ENCODE measurements at places on chromosomes 7 and 10.

DNA sequence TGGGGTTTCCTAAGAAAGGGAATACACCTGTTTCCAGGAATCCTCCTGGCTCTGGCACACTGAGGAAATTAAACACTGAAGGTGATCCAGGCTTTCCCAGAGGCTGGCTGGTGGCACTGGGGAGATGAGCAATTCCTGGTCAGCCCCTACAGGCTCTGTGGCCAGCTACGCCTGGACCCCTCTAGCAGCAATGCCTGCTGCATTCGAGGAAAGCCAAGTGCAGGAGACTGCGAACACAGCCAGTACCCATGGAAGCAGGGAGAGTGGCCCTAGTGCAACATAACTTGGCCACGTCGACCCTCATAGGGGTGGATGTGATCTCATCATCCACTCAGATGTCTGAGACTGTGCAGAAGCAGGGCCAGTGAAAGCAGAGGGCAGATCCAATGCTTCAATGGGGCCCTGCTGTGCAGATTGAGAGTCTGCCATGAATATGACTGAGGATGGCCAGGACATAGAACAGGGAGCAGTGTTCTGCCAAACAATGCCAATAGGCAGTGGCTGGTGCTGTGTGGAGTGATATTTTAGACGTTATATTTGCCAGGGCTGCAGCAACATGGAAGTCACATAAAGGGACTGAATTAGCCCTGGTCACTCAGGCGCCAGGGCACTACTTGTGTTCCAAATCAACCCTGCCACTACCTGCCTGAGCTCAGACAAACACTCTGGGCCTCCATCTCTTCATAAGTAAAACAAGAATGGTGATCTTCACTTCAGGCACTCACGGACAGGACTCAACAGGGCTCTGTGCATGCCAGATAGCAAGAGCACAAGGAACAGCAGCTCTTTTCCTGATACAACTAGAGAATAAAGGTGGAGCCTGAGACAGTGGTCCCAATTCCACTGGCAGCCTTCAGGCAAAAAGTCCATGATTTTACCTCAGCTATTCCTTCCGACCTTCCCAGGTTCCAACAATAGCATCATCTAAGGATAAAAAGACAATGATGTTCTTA, 2.4 kb downstream of the ZNF488 start:
- DNase-seq: no peak

- DNase-seq: no peak
Measured at GRCh38 chr7:98165827-98166667, 45.2 kb upstream of the BHLHA15 start.

GRCh38 chr10:27995311-27995710, 3.6 kb downstream of the ODAD2 start:
- DNase-seq: no peak

DNA sequence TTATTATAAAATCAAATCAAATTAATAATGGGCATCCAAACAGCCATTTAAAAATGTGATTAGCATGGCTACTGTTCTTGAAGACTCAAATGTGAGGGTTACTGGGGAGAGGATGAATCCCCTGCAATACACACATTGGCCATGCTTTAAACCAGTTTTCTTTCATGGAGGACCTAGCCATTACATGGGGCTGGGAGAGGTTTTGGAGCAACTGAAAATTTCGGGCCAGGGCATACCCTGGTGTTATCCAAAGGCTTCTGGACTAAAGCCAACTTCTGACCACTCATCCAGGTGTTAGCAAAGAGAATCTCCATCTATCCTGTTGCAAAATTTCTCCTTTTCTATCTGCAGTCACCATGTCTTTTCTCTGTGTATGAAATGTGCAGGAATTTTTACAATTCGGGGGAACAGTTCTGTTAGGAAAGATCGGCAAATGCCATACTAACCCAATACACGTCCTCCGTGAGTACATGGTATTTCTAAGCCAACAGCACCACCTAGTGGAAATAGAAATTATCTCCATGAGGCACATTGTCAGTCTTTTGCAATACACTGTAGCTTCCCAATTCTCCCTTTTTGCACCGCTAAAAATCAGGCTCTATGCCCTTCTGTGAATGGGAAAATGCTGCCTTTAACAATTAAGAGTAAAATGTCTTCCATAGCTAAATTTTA, 47.0 kb upstream of the ZNF107 start:
- DNase-seq: no peak

DNA sequence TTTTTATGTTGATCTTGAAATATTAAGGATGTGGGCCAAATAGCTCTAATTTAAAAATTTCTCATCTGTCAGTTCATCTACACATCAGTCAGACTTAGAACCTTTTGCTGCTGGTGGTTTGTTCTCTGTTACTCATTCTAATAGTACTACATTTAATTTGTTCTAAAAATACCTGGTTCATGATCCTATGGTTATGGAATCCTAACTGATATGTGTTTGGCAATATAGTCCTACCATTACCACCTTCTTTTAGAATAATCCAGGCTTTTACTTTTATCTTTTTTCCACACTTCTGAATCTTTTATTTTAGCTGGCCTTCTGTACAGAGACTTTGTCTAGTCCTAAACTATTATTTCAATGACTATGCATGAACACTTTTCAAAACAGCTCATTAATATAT, 116.9 kb downstream of the SVOPL start:
- DNase-seq: no peak

DNA sequence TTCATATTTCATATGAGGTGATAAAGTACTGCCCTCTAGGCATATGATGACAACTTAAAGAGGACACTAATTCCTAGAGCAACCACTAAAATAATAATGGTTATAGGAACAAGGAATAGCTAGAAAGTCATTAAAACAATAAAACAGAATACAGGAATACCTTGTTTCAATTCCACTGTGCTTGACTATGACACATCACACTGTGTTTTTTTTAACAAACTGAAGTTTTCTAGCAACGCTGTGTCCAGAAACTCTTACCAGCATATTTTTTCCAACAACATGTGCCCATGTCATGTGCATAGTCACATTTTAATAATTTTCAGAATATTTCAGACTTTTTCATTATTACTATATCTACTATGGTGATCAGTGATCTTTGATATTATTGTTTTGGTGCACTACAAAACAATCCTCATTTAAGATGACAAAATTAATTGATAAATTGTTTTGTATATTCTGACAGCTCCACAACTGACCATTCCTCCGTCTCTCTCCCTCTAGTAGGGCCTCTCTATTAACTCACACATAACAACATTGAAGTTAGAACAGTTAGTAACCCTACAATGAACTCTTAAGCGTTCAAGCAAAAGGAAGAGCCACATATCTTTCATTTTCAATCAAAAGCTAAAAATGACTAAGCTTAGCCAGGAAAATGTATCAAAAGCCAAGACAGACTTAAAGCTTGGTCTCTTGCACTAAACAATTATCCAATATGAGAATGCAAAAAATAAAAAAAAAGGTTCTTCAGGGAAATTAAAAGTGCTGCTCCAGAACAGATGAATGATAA, 85.8 kb downstream of the SNX13 start:
- DNase-seq: no peak

GRCh38 chr7:29100924-29101323, 45.4 kb downstream of the CPVL start:
- DNase-seq: no peak

- DNase-seq: no peak
Measured at GRCh38 chr7:47266131-47266706, 315.7 kb downstream of the TNS3 start.

DNA sequence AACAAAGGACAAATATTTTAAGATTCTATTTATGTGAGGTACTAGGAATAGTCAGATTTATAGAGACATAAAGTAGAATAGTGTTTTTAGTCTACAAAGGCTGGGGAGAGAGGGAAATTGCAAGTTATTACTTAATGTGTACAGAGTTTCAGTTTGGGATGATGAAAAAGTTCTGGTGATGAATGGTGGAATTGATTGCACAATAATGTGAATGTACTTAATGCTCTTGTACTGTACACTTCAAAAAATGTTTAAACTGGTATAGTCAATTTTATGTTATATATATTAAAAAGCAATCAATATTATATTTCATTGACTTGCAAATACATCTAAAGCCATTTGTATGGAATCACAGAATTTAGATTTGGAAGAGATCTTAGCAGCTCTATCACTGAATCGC, 213.4 kb downstream of the PPP1R3A start:
- DNase-seq: no peak

DNA sequence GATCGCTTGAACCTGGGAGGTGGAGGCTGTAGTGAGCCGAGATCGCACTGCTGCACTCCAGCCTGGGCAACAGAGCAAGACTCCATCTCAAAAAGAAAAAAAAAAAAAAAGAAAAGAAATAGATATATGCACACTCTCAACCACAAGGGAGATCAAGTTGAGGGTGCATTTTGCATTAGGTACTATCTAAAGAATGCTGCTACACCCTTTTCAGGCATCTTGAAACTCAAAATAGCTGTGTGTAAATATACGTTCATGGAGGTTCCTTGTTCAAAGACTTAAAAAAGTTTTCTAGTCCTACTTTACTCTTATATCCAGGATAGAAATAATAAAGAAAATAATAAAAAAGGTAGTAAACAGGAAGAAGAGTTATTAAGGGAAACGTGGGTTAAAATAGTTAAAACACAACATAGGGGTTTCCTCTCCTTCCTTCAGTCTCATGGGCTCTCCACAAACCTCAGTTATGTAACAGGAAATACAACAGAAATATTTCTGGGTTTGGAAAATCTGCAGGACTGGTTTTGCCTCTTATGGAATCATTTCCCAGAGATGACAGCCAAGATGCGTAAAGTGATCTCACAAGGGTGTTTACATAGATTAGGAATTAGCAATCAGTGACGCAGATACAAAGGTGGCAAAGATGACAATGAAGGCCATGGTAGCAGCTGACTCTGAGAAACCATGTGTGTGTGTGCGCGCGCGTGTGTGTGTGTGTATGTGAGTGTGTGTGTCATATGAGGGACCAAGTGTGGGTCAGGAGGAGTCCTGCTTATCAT, 15.1 kb downstream of the STEAP4 start:
- no peak for DNase-seq

DNA sequence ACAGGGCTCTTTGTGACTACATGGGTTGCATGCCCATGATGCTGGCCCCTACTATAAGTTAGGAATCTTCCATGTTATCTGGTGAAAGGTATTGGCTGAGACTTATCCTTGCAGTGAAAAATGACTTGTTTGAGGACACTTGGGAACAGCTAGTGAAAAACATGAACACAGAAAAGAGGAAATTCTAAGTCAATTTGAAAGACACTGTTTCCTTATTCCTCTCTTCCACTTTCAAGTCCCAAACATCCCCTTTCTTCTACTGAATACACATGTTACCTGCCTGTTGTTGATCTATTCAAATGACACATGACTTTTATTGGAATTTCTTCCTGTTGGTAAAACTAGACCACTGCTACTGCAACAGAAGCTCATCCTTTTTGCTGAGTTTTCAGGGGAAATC, 29.5 kb upstream of the PRKCQ start:
- DNase-seq: no peak

GRCh38 chr10:11587722-11588259, 23.7 kb downstream of the USP6NL start:
- no peak for DNase-seq

GRCh38 chr10:106336874-106337273, 827.6 kb downstream of the SORCS1 start:
- DNase-seq: no peak

GRCh38 chr10:120392245-120392644, 64.8 kb upstream of the PLPP4 start:
- no peak for DNase-seq

GRCh38 chr7:30159698-30160143, 24.9 kb downstream of the MTURN start:
- no peak for DNase-seq

GRCh38 chr10:120883071-120883470, 31.9 kb downstream of the WDR11 start:
- DNase-seq: no peak

DNA sequence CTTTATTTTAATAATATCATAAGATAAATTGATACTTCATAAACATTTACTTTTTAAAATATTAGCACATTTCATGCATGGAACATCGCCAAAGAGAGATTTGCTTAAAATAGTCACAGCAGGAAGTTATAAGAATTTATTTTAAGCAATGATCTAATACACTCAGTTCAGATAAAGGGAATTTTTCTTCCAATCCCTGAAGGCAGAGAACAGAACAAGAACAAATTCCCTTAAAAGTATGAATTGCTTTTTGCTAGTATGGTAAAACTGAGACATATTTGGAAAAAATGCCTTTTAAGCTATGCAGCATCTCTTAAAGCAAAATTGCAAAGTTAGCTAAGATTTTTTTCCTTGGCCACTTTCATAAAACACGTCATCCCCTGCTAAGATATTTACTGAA, 91.0 kb downstream of the SEMA3D start:
- DNase-seq: no peak

- DNase-seq: no peak
Measured at GRCh38 chr10:127044186-127044585, 139.0 kb downstream of the DOCK1 start.

- no peak for DNase-seq
Measured at GRCh38 chr7:127359011-127359410, 33.5 kb downstream of the ZNF800 start.

DNA sequence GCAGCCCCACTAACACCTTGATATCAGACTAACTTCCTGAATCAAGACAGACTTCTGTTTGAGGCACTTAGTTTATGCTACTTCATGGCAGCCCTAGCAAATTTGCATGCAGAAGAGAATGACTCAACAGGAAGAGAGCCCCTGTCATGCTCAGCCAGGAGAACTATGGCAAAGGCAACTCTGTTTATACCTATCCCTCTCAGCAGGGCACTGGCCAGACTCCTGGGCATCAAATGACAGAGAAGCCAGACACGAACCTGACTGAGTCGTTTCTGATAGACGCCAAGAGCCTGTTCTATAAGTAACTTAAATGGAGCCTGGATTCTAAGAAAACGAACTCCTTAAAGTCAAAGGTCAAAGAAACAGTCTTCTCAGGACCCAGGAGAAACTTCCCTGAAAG, 50.9 kb upstream of the UNC5B start:
- no peak for DNase-seq

- DNase-seq: no peak
Measured at GRCh38 chr10:15796098-15796759, 64.1 kb downstream of the MINDY3 start.

DNA sequence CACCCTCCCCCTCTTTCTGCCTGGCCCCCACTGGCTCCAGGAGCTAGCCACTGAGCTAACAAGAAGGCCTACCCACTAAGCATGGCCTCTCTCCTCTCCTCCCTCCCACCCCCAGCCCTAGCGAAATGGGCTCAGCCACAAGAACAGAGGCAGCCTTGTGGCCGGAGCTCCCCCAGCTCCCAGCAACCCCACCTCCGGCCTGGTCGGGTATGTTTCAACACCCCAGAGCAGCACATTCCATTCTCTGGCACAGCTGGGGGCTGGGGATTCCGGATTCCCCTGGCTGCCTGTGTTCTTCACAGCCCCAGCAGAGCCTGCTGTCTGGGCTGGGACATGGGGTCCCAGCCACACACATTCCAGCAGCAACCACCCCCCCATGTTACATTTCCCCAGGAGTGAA, 9.0 kb downstream of the SFRP5 start:
- no peak for DNase-seq

GRCh38 chr7:105493196-105493922, 28.7 kb downstream of the PUS7 start:
- DNase-seq: no peak

All from stimulated activated CD4-positive, alpha-beta T cell treated with anti-CD3 and anti-CD28 coated beads, Interleukin-1b, Interleukin-23, amount 100 ng/mL, for 1 hour (primary cell).